ENCODE measurements at places on chromosomes 1 and 21.

DNA sequence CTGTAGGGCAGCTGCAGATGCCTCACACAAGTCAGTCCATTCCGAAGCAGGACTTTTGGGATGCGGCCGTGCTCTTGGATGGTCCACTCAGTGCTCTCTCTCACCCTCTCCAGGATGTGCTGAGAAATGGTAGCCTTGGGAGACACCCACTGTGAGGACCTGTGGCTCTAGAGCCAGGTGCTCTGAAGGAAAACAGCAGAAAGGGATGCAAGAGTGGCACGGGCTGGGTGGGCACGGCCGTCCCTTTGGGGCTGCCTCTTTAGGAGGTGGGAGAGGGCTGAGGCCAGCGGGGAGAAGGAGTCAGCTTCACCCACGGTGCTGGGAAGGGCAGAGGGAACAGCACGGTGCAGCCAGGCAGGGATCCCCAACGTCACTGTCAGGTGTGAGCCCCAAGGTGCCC lies 106.1 kb downstream of the RIPK4 start:
- no peak for DNase-seq

DNA sequence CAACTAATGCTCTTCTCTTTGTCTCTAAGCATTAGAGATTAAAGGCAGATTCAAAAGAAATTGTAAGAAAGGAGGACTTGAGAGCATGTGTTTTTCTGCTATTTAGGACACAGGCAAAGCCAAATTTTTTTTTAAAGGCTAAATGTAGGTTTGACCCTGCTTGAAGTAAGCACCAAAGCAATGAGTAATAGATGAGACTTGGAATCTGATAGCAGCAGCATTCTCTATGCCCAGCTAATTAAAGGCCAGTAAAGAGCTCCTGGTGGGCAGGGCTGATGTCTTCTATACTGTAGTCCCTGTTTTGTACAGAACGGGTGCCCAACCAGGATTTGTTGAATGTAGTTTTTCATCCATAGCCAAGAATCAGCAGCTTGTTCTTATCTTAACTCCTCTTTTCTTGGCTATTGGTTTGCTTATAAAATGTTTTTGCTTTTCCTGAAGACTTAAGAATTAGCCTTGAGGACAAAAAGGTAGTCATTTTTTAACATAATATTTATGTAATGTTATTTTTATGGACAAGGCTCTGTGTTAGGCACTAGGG lies 179.6 kb downstream of the LMO4 start:
- no peak for DNase-seq

GRCh38 chr1:183830389-183830788 lies 25.5 kb downstream of the RGL1 start:
- DNase-seq = no peak

GRCh38 chr1:183633676-183634343 lies 1.8 kb downstream of the ARPC5 start:
- DNase-seq = peak; percentile 75

DNA sequence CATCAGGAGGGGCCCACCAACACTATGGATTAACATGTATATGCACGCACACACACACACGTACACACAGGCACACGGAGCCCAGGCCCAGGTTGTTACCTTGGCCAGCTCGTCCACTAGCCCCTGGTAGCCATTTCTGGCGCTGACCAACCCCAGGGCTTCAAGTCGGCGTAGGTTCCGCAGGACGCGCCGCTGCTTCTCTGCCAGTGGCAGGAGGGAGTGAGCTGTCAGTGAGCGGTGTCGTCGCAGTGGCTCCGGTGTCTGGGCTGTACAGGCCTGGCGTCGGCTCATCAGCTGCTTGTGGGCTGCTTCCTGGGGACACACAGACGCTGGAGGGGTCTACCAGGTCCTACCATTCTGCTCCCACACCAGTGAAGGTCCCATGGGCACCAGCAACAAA lies 29.4 kb upstream of the MEF2D start:
- no peak for DNase-seq

- peak; percentile 72 for DNase-seq
Observed at GRCh38 chr1:23619299-23620188, 60.2 kb upstream of the ID3 start.

- DNase-seq = no peak
Observed at GRCh38 chr1:175530183-175530582, 213.2 kb downstream of the TNR start.

GRCh38 chr1:26696654-26697430 lies 1.0 kb downstream of the ARID1A start:
- no peak for DNase-seq

DNA sequence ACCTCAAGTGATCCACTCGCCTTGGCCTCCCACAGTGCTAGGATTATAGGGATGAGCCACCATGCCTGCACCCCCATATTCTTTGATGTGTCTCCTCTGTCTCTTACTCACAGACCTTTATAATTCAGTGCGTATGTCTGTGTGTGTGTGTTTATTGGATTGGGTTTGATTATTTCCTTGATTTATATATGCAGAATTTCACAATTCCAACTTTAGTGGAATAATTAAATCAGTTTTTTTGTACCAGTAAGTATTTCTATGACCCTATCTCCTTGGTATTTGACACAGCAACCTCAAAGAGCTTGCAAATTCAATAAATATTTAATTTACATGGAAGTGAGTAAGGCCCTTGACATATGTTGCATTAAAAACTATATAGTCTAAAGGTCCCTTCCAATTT lies 333.9 kb upstream of the ADAMTS5 start:
- no peak for DNase-seq

DNA sequence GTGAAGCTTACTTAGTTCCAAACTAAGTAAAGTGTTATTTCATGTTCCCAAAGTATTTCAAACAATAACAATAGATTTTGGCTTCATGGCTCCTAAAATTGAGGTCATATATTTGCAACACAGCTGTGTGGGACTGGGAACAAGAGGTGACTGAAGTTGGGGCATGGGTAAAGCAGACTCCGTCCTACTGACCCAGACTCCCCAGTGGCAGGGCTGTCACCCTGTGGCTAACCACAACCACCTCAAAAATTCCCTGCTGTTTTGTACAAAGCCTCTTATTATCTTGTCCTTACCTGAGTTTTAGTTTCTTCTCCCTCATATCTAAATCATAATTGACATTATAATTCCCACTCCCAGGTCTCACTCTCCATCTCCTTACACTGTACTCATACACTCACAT lies 117.6 kb downstream of the PTGER3 start:
- no peak for DNase-seq

DNA sequence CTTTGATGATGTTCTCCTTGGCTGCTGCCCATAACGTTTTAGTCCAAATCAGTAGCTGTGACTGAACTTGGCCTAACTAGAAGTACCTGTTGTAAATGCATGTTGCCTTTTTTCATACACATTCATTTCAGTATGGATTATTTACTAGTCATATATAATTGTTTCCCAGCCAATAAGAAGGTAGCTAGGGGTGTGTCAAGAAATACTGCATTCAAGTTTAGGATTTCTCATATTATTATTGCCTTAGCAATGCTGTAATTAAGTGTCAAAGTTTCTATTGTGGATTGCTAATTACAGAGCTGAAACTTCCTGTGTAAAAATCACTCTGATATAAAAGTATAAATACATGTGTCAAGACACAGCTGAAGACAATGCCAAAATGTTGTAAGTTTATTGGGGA lies at the start of gene CLDN17:
CLDN17 (minus strand) TSS at position 101 of the 400 bp plus-strand sequence. CDS start 188 bp downstream, outside the sequence.
- no peak for DNase-seq

- DNase-seq = no peak
Observed at GRCh38 chr1:99622702-99623347, 23.1 kb upstream of the PALMD start.

- no peak for DNase-seq
Observed at GRCh38 chr21:35046263-35046624, 2.9 kb downstream of the RUNX1 start.

- DNase-seq = peak; percentile 89
Observed at GRCh38 chr1:8004803-8005573, 21.1 kb downstream of the ERRFI1 start.

DNA sequence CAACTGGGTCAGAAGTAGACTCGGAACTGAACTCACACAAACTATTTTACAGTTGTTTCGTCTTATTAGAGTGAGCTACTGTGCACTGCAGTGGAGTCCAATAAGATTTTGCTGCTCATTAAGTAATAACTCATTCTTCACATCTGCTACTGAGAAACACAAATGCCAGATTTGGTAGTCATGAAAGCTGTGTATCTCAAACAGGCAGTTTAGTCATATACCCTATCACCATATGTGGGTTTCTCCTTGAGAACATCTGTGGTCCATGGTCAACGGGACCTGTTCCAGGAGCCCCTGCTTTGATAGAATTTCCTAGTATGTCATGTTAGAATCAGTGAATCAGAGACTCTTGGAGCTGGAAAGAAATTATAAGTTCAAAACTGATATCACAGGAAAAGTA lies 60.4 kb downstream of the ALG14 start:
- DNase-seq = no peak

DNA sequence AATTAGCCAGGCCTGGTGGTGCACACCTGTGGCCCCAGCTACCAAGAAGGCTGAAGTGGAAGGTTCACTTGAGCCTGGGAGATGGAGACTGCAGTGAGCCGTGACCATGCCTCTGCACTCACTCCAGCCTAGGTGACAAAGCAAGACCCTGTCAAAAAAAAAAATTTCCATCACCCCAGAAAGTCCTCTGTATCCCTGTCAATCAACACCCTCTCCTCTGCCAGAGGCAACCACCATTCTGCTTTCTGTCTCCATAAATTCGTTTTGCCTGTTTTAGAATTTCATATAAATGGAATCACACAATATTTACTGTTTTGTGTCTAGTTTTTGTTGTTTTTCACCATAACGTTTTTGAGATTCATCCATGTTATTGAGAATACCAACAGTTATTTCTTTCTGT lies 141.6 kb upstream of the SLC45A1 start:
- no peak for DNase-seq

- no peak for DNase-seq
Observed at GRCh38 chr1:202540014-202540413, 170.2 kb downstream of the SYT2 start.

DNA sequence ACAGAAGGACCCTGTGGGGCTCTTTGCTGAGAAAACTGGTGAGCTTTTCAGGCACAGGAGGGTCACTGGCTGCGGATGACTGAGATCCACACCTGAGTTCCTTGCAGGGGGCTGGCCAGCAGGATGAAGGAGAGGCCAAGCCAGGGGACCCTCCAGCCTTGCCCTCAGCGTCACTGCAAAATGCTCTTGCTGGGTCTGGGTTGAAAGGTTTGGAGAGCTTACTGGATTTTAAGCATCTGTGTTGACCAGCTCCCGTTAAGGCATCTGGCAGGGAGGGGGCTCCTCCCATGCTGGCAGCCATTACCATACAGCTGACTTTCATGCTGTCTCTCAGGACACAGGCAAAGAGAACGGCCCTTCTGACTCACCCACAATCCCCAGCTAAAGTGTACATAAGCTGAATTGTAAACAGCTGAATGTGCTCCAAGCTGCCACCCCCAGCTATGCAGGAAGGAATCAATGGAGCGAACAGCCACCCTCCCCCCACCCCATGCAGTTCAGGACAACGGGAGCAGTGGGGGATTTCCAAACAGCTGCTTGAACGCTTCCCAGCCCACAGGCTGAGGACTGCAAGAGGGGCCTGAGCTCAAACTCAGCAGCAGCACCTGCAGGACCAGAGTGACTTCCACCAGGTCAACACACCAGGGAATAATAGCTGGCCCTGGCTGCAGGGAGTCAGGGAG lies 21.3 kb upstream of the A3GALT2 start:
- peak; percentile 69 for DNase-seq

DNA sequence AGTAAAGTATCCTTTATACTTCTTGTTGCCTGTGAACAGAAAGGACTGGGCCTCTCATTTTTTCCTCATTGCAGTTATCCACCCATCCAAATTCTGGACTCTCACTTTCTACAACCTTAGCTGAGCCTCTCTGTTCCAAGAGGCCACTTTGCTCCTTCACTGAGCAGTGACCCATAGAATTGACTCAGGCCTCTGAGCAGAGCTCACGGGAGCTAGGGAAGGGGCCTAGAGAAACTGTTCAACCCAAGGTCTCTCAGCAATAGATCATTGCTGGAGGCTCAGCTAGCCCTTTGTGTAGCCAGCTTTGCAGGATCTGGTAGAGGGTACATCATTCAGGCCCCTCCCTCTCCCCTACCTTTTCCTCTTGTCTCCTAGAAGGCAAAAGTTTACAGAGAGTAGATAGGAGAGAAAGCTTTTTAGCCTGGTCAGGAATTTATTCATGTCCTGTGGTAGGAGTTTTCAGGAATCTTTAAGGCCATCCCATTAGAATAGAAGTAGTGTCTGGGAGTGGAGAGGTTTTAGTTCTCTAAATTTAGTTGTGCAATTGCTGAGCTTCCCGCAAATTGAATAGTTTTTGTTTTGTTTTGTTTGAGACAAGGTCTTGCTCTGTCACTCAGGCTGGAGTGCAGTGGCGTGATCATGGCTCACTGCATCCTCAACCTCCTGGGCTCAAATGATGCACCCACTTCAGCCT lies 6.7 kb downstream of the INTS3 start:
- no peak for DNase-seq

- DNase-seq = no peak
Observed at GRCh38 chr1:160647329-160647720, 481 bp upstream of the SLAMF1 start.

GRCh38 chr1:21864730-21865129 lies 52.7 kb downstream of the LDLRAD2 start:
- DNase-seq = no peak

GRCh38 chr1:78913950-78914349 lies 92.6 kb downstream of the ADGRL4 start:
- DNase-seq = no peak

GRCh38 chr1:30888391-30888790 lies 20.2 kb downstream of the SDC3 start:
- no peak for DNase-seq

GRCh38 chr21:45332415-45332814 lies 44.7 kb upstream of the POFUT2 start:
- no peak for DNase-seq

GRCh38 chr1:153963850-153964331 lies 554 bp upstream of the SLC39A1 start:
- peak; percentile 96 for DNase-seq
